Right cardiac atrium (tissue), 5 donors: ENCODE measurements at places on chromosomes 16 and 17. TPM values are rescaled to one million over a fixed set of nuclear protein-coding genes. Genes with fewer than 3 reads are reported as not detected.

DNA sequence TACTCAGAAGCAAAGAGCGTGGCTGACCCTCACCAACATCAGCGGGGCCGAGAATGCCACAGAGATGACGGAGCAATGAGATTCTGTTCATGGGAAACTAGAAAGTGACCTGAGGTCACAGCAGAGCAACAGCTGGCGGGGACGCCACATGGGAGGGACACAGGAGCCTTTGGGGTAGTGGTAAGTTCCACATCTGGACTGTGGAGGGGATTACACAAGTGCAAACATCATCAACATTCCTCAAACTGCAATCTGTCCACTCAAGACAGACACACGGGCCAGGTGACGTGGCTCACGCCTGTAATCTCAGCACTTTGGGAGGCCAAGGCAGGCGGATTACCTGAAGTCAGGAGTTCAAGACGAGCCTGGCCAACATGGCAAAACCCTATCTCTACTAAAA lies 11.2 kb downstream of the HAGH start:
- DNase-seq, result no peak

DNA sequence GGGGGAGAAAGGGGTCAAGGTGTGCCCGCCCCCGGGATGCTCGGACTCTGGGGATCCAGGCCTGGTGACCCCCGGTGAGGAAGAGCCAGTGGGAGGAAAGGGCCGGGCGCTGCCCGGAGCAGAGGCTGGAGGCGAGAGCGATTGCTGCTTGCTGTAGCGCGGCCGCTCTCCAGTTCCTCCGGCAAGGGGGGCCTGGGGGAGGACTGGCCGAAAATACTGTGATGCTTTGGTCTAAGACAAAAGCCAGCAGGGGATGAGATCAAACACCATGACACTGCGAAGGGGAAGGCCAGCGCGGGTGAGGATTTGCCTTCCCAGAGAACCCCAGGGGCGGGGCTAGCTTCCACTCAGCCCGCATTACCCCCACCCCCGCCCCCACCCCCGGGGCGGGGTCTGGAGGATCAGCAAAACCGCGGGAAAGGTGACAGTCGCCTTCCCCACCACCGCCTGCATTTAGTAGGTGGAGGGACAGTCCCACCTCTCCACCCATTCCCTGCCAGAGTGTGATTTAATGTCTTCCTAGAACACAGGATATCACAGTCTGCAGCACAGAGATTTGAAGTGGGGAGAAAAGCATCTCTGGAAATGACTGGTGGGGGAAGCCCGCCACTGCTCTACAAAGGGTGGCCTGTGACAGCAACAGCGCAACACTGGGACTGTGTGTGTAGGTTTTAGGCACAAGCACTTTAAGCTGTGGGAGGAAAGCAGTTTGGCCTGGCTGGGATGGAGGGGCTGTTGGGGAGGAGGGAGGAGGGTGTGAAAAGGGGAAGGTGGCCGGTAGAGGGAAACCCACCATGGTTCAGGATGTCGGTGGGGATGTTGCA lies 25.7 kb downstream of the MRC2 start:
- DNase-seq, result peak; percentile 93

PFN1 gene
- 209 TPM for total RNA-seq

DNA sequence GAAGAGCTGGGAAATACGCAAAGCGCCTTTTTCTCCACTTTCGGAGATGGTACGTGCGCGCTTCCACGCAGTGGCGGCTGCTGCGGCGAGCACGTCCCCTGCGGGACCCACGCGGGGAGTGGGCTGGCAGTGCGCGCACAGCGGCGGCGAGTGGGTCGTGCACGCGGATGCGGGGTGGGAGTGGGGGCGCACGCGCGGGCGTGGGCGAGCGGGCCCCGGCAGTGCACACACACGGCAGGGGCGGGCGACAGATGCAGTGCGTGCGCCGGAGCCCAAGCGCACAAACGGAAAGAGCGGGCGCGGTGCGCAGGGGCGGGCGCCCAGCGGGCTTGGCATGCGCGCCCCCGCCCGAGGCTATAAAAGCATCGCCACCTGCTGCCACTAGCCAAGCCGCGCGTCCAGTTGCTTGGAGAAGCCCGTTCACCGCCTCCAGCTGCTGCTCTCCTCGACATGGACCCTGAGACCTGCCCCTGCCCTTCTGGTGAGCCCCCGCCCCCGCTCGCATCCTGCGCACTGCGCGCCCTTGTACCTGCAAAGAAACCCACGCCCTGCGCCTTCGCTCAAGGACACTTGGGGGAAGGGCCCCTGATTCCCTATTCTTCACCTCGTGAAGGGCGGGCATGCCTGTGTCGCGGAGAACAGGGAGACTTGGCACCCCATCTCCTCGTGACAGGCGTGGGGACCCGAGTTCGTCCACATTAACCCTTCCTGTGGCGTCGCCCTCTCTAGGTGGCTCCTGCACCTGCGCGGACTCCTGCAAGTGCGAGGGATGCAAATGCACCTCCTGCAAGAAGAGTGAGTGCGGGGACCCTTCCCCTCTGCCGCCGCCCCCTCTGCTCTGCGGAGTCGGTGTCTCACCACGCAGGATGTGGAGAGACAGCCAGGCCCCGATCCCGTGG lies at the start of gene MT3:
Gene MT3 (plus strand): TSS at position 388 of the 899 bp plus-strand sequence. CDS start 63 bp downstream, at position 451.
- no peak for DNase-seq

DNA sequence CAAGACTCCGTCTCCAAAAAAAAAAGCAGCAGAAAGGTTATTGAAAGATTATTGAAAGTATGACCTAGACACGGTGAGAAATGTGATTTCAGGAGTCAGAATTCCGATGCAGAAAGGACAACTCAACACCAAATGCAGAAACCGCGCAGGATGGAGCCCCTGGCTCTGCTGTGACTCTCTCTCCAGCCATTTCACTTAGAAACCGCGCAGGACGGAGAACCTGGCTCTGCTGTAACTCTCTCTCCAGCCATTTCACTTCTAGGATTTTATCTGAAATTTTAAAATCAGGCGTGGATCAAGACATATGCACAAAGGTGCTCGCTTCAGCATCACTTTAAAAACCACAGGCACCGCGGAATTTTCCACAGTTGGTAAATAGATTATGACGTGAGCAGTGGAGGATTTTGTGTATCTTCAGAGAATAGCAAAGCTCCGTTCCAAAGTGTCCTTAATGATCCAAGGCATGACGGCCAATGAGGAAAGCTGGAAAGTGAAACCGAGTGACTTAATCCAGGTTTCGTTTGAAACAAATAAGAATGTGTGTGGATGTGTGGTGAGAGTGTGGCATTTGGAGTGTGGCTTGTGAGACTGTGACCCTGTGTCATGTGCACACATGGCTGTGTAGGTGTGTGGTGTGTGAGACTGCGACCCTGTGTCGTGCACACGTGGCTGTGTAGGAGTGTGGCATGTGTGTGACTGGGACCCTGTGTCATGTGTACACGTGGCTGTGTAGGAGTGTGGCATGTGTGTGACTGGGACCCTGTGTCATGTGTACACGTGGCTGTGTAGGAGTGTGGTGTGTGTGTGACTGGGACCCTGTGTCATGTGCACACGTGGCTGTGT lies 9.5 kb downstream of the UTS2R start:
- DNase-seq, result no peak

DNA sequence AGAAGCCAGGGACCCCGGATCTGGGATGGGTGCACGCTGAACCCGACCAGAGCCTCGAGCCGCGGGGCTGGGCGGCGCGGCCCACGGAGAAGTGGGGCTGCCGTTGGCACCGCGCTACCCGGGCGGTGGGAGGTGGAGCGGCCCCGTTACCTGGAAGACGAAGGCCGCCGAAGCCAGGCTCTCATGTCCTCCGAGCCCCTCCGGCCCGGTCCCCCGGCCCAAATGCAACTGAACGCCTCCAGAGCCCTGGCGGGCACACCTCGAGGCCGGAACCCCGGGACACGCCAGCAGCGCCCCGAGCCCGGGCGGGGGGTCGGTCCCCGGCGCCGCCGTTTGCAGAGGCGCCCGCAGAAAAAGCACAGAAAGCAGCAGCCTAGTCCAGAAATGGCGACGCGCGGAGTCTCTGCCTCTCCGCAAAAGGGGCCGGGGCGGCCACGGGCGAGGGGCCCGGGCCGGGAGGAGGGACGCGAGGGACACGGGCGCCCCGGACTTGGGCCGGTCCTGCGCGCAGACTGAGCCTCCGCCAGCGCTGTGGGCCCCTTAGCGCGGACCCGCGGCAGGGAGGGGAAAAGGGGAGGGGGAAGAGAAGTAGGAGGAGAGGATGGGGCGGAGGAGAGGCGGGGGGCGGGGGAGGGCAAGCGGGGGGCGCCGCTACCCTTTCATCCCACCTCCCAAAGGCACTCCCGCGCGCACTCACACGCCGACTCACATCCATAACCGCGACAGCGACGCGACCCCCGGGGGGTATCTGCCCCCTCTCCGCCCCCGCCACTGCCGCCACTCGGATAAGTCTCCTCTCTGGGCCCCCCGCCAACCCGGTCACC lies 1.4 kb downstream of the AXIN2 start:
- DNase-seq, result peak; percentile 78

GRCh38 chr17:28494445-28495188 lies 11.5 kb upstream of the FOXN1 start:
- DNase-seq, result peak; percentile 64

DNA sequence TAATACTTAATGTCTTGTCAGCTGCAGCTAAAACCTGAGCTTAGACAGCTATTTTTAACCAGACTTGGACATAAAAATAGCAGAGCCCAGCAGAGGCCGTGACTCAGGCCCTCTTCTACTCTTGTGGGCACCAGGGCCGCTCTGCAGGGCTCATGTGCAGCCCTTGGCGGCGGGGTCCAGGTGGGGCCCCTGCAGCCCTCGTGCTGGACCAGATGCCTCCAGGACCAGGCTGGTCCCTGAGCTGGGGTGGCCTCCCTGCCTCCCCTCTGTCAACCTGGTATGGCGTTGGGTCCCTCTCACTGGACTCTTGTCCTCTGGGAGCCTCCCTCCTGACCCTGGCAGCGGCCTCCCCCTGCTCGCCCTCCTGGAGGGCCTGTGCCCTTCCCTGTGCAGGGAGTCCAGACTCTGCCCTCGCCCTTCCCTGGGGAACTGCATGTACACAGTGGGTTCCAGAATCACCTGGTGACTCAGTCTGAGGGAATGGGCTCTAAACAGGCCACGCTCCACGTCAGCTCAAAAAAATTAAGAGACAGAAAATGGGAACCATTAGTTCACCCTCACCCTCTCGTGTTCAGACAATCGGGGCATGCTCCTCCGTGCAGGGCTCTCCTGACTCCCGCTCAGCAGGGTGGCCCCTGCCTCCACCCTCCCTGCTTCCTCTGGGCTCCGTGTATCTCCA lies 9.7 kb downstream of the CDK5R1 start:
- DNase-seq, result no peak

- no peak for DNase-seq
Measured at GRCh38 chr16:20740007-20740883, 1.4 kb downstream of the THUMPD1 start.

MPHOSPH6 gene
- total RNA-seq, result 11.0 TPM
